ENCODE measurements at places on chromosomes 12 and 14. TPM values are rescaled to one million over a fixed set of nuclear protein-coding genes. Genes with fewer than 3 reads are reported as not detected.

- no peak for DNase-seq
These were observed 3.1 kb downstream of the CEBPE start for GRCh38 chr14:23115918-23116317.

- no peak for DNase-seq
These were observed 120.7 kb upstream of the PWP1 start for GRCh38 chr12:107564946-107565345.

DNA sequence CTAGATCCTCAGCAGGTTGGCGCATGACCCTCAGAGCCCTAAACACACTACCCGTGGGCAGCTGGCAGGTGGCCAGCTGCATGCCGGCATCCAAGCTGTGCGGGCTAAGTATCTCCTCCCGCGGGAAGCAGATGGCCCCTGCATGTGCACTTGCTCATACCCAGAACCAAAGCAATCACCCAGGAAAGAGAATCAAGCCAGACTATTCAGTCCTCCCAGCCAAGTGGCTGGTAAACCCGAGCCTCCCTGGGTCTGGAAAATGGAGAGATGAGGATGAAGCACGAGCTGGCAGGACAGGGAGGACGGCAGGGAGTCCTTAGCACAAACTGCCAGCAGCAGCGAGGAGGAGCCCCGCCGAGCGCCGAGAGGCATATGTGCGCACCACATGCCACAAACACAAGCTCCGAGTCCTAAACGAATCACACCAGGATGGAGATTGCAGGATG lies 139.7 kb downstream of the RIMBP2 start:
- DNase-seq = no peak

DNA sequence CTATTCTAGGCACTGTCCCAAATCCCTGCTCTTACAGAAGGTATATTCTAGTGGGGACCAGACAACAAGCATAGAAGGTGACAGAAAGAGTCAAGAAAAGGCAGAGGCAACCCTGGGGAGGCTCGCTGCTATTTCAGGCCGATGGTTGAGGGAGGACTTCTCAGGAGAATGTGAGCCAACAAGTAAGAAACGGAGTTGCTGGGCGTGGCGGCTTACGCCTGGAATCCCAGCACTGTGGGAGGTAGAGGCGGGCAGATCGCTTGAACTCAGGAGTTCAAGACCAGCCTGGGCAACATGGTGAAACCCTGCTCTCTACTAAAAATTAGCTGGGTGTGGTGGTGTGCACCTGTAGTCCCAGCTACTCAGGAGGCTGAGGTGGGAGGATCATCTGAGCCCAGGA lies 4.7 kb upstream of the GOLGA3 start:
- DNase-seq = no peak

DNA sequence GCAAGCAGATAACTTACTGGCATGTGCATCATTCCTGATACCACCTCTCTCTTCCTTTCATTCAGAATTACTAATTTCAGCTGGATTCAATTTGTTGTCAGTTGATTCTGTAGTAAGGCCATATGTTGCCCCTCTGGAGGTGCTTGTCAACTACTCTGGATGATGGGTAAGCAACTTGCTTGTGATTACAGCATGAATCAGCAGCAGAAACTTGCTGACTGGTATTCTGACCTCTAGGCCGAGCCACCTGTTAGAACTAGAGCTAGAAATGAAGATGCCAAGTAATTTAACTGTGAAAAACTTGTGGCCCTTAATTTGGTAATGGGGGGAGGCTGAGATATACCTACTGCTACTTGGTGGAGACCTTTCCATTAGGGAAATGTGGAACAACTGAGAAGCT lies 5.1 kb downstream of the RNF10 start:
- no peak for DNase-seq

DNA sequence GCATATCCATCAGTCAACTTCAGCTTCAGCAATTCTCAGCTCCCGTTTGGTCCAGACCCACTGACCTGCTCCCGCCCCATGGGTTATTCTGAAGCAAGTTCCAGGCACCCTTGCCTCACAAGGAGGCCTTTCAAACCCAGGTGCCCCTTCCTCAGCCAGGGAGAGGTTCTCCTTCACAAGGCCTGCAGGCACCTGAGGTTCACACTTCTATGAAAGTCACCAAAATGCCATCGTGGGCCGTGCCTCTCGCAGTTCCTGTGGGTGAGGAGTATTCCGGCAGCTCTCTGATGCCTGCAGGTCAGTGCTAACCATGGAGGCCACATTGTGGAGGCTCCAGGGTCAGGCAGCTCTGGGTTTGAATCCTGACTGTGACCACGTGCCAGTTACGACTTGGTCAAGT lies 40.2 kb upstream of the BCL7A start:
- no peak for DNase-seq

GRCh38 chr14:54652605-54653052 lies 85.7 kb downstream of the SAMD4A start:
- no peak for DNase-seq

GRCh38 chr14:94936901-94937685 lies 167.2 kb upstream of the GSC start:
- DNase-seq = peak; percentile 53

DNA sequence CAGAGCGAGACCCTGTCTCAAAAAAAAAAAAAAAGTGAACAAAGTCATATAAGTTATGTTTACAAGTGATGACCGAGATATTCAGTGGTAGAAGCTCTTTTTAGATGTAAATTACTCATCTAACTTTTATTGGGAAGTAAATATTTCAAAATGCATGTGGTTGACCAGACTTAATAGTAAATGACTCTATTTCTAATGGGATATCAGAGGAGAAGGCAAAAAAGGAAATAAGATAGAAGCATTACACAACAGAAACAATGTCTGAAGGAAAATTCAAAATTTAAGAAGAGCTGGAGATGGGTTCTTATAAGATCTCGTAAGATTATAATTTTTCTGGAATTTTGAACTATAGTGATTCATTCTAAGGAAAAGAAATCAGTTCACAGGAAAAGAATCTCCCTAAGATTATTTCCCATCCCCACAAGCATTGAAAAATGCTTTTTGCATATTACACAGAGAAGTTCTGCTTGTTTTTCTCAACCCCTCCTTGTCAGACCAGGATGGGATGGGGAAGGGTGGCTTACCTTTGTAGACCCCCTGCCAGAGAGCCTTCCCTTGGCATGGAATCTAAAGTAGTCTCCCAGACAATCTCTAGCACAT lies 63.1 kb upstream of the STK38L start:
- DNase-seq = no peak

Gene ACSM4
- polyA plus RNA-seq = not detected

Gene RERG
- 29.3 TPM for polyA plus RNA-seq

Gene MDP1
- 55.4 TPM for polyA plus RNA-seq

Gene NIN
- polyA plus RNA-seq = 3.6 TPM

Gene MOK
- polyA plus RNA-seq = 20.4 TPM

Gene AMDHD1
- polyA plus RNA-seq = 5.9 TPM

Data from kidney (tissue), 22 donors.